ENCODE measurements at places on chromosomes 5 and 9.

DNA sequence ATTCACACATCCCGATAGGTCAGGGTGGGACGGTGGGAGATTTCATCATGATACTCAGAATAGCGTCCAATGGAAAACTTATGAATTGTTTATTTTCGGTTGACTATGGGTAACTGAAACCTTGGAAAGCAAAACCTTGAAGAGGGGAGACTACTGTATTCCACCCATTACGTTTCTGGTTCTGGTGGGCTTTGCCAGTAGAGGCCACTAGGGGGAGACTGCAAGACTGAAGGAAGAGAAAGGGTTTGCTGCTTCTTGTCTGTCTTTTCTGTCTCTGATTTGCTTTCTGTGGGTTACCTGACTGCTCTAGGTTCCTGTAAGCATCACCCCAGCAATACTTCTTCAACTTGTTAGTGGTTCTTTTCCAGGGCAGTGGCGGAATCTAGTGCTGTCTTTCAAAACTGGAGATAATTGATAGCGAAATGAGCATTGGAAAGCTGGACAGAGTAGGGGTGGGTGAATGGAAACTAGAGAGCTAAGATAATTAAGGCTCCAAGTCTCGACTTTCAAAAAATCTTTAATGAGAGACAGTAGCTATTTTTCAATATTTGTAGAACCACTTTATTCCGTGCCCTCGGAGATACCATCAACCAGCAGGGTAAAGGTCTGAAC, 27.0 kb downstream of the GRIN3A start:
- peak; percentile 19 for DNase-seq

GRCh38 chr5:50965654-50966375, 299.4 kb downstream of the PARP8 start:
- DNase-seq, result no peak

DNA sequence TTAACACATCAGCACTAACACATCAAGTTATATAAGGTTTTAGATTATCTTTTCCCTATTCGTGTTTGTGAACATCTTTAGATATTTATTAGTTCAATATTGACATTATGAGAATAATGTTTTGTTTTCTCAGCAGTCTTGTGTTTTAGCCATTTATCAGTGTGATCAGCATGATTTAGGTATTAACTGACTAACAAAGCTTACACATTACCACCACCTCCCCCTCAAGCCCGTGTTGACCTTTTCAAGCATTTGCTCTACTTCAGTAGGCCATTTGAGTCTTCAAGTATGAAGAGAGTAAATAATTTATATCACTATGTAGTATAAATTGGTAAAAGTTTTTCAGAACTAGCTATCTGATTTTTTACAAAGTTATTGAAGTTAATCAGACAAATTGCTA, 6.9 kb downstream of the PBX3 start:
- no peak for DNase-seq

DNA sequence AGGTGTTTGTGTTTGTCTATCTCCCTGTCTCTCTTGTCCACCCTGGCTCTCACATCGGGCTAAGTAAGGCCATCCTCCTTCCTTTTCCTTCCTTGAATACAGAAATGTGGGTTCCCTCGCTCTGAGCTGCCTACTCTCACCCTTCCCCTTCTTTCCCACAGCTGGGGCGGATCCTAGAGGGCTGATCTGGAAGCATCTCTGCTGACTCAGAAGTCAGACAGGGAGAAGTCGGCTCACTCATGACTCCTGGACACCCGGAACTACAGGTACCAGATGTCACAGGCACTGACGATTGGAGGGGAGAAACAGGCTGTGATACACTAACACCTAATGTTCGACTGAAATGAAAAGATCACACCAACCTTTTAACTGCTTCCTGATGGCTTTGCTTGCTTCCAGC, 41.3 kb downstream of the PTPN3 start:
- no peak for DNase-seq

DNA sequence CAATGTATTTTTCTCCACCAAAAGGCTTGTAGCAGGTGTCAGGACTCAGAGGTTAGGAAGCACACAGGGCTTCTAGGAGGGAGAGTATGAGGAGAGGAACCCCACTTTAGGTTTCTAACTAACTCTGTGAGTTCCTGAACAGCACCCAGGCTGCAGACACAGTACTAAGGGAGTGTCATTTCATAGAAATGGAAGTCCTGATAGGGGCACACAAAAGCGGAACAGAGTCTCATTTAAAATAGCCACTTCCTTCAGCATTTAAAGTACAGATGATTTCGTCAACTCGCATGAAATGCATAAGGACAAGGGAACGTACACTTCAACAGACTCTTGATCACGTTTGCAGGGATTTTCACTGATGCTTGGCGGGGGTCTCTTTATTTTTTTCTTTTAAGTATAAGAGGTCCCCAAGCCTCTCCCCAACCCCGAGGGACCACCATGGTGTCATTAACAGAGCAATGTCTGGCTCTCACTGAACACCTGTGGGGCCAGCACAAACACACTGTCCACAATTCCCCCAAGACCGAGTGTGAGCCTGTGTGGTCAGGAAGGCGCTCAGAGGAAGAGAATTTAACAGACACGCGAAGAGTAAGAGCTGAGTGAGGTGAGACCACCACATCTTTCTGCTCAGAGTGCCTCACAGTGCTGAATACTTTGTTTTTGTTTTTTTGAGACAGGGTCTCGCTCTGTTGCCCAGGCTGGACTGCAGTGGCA, 82.3 kb downstream of the SECISBP2 start:
- DNase-seq, result no peak

DNA sequence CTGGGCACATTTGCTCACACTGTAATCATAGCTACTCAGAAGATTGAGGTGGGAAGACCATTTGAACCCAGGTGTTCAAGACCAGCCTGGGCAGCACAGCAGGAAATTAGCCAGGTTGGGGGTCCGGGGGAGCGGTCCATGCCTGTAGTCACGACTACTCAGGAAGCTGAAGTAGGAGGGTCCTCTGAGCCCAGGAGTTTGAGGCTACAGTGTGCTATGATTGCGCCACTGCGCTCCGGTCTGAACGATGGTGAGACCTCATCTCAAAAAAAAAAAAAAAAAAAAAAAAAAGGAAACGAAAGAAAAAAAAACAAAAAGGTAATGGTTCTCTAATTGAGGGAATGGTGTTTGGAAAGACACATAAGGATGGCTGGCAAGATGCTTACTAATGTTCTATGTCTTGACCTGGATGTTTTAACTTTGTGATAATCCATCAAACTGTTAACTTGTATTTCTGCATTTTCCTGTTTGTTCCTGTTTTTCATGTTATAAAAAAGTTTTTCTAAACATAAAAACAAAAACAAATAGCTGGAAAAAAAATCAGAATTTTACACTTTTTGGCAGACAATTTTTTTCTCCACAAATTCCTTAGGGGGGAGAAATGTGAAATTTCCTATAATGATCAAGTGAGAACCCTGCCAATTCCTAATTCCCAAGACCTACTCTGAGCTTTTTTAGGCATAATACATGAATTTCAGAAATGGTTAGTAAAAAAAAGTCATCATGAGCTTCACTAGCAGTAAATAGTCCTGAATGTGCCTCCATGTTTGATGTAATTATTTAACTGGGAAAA, 96.9 kb downstream of the DENND1A start:
- no peak for DNase-seq

DNA sequence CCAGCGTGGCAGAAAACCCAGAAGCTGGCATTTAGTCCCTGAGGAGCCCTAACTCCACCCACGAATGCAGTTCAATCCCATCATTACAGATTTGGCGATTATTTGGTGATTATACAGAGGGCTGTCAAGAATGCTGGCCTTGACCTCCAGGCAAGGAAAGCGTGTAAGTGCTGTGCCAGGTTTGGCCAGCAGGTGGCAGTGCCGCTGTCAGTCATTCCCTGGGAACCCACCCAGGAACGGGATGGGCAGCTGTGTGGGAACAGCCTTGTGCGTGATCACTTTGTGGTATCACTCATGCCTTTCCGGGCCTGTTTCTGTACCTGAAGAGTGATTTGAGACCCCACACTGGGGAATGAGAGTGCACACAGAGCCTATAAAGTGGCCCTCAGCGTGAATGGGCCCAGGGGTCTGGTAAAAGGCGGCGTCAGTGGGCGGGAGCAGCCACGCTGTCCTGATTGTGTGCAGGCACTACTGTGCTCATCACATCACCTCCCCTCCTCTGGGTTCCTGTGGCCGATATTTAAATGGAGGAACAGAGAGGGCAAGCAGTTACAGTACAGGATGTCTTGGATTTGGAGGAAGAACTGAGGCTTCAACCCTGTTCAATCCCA, 215.6 kb downstream of the ROR2 start:
- peak; percentile 10 for DNase-seq

DNA sequence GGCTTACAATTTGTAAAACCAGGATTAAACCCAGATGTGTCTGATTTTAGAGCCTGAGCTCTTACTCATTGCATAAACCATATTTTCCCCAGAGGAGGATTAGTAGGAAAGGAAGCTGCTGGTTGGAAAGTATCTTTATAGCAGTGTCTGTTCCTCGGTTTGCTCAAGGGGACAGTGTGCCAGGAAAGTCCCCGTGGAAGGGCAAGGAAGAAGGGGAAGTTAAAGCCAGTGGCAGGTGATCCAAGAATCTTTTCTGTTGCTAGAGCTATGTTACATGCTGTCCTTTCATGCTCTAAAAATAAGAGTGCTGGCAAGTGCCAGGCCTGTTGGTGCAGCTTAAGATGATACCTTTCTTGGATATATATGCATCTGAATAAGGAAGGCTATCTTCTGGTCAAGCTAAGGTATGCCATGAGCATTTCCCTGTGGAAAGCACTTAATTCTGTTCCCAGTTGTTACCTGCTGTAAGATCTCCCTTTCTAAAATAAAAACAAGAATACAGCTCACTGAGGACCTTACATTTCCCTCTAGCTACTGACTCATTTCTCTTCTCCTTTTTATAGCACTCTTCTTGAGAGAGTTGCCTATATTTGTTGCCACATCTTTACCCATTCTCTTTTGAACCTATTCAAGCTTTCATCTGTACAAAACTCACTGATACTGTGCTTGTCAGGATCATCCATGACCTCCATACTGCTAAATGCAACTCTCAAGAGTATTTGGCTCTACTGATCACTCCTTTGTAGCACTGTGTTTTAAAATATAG, 8.0 kb downstream of the PDCD1LG2 start:
- no peak for DNase-seq

GRCh38 chr5:136439367-136439766, 74.0 kb upstream of the TRPC7 start:
- no peak for DNase-seq

DNA sequence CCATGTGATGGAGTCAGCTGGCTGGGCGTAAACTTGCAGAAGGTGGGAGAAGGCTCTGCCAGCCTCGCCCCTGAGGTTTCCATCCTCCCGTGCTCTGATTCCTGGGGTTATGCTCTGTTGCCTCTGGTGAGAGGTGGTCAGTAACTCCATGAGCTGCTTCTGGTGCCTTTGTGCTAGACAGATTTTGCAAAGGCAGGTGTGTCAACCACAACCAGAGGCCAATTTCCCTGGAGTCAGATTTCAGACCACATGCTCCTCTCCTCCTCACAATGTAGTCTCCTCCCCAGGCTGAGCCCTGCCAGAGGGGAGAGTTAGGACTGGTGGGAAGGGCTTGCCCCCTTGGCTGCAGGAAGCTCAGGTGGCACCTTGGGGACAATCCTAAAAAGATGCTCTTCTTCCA, 38.8 kb upstream of the TENT4A start:
- peak; percentile 79 for DNase-seq

DNA sequence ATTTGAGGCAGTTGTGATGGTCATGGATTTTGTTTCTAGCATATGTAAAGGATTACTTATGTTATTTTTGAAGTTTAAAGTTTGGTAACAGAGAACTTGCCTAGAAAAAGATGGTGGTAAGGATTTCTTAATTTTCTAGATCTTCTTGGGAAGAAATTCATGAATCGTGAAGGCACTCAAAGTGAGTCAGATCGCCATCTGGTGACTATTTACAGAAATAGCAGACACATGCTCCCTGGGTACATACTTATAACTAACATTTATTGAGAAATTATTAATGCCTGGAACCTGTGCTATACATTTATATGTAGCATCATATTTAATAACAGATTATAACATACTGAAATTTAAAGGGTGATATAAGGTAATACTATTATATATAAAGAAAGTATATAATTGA, 299.7 kb downstream of the IZUMO3 start:
- DNase-seq, result peak; percentile 24

DNA sequence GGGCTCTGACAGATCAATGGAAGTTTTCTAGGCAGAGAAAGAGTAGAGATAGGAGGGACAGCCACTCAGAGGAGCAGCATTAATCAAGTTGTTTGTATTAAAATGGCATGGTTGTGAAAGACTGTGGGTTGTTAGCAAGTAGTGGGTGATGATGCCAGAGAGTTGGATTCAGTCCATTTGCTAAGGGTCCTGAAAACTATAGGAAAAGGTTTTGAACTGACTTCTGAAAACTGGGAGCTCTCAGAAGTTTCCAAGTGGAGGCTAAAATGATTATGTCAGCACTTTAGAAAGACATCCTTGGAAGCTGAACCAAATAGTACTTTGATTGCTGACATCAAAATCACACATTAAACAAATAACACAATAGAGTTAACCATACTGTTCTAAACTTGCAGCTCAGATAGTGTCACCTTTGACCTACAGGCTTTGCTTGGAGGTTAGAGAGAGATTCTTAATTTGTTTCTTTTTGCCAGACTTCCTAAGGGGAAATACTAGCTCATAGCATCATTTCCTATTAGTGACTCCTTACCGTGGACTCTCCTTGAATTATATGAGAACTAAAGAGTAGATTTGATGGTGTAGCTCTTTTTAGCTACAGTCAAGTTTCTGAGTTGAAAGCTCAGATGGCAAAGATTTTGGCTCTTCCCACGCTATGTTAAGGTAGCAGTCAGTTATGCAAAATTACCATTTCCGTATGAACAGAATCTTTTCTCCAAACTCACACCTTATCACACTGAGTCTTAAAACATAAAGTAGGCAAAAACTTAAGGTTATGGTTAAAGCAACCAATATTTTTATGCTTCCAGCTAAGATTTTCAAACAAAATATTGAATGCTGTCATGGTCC, 277.1 kb downstream of the NR3C1 start:
- DNase-seq, result no peak

- peak; percentile 60 for DNase-seq
Observed at GRCh38 chr9:3467593-3468219, 58.1 kb downstream of the RFX3 start.

- no peak for DNase-seq
Observed at GRCh38 chr5:170010595-170010994, 30.3 kb upstream of the INSYN2B start.

DNA sequence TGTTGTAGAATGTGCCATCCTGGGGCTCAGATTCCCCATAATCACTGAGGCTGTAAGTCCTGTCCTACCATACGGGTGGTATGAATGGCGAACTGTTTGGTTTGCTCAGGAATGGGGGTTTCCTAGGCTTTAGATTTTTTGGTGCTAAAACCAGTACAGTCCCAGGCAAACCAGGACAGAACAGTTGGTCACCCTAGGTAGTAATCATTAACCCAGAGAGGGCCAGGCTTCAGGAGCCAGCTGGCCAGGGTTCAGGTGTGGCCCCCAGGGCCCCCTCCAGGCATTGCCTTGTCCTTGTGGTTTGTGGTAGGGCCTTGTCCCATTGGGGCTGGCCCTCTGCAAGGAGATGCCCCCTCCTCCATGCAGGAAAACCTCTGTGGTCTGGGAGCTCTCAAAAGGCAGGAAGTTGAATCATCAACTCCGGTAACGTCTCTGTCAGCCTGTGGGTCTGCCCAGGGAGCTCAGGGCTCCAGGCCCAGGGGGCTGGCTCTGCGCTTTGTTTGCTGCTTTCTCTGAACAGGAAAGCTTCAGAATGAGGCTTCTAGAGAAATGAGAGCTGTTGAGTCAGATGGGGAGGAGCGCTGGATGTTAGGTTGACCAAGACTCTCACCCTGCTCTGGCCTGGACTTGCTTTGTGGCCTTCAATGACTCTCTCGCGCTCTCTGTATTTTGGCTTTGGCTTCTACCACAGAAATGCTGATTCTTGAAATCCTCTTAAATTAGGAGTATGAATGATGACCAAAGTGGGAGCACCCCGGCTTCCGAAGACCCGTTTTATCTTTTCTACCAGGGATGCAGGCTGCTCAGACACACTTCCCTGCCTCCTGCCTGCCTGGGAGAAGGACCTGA, 22.2 kb upstream of the JADE2 start:
- DNase-seq, result no peak
